ENCODE measurements at places on chromosomes 1 and 21.
A peak's percentile ranks its signal among the peaks of the same experiment; 100 is the strongest.

GRCh38 chr1:151860504-151861187, 7.1 kb upstream of the THEM5 start:
- DNase-seq = no peak

GRCh38 chr1:55512466-55512865, 297.3 kb upstream of the USP24 start:
- no peak for DNase-seq

DNA sequence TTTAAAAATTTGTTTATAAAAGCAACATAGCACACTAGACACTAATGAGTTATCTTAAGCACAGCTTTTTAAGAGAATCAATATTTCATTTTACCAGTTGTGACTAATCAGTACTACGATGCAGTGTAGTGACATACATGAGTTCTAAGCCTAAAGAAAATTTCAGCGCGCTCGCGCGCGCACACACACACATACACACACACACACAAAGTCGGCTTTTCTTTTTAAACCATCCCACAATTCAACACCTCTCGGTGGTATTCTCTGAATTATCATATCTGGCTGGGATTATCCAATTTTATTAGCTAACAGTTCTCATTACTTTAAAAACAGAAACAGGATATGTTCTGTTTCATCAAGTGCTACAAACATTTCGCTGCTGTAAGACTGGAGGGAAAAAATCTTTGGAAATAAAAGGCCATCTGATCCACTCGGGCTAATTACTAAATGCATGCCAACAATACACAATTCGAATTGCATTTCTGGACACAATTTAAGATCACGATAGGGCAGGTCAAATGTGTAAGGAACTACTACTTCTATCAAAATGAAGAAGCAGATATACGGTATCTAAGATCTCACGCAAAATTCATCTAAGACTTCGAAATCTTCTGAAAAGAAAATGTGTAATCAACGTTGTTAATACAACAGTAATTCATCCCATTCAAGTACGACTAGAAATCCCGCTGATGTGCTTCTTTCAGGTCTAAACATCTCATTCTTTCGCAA, 1.2 kb downstream of the TUT4 start:
- DNase-seq = peak; percentile 68

DNA sequence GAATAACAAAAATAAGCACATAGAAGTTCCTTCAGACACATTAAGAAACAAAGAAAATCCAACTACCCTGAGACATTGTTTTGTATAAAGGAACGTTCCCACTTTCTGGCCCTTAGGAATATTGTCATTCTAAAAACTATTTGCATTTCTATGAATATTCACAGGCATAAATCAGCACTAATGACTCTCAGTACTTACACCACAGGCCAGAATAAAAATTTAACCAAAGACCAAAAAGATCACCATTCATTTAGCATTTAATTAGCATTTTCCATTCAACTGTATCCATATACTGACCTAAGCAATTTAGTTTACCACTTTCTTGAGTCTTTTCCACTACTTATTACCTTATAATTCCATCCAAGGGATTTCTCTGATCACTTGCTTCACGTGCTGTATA, 75.4 kb downstream of the TTLL7 start:
- no peak for DNase-seq

DNA sequence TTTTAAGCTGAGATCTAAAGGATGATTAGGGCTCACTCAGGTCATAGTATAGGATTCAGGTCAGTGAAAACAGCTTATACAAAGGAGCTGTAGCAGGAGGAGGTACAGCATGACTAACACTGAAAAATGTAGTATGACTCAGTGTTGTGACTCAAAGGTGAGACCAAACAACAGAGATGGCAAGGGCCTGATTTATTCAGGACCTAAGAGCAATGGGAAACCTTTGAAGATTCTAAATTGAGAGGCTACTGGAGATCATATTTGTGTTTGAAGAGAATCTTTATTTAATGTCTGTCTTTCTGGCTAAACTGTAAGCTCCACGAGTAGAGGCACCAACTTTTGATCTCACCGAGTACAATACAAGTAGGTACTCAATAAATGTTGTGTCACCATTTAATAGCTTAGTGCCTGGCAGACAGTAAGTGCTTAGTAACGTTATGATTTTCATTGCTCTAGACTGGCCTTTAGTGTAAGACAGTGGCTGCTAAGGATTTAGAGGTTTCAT, 43.5 kb downstream of the PRKAA2 start:
- DNase-seq = no peak

DNA sequence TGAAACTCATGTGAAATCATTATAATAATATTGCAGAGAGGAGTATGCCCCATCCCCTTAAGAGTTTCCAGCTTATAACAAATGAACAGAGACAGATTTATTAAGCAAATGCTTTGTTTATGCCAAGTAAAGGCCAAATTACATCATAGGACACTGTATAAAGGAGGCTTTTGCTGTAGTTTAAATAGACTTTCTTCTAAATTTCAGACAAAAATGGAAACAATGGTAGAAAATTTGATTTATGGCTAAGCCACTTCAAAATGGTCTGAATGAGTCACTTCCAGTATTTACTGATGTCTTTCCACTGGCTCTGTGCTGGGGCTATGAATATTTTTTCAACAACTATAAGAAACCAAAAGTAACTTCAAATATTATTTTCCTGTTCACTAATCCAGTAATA, 81.1 kb upstream of the ST6GALNAC5 start:
- no peak for DNase-seq

GRCh38 chr1:116871779-116872146, 38.0 kb upstream of the PTGFRN start:
- DNase-seq = no peak

GRCh38 chr1:178682429-178682828, 42.6 kb upstream of the RALGPS2 start:
- DNase-seq = no peak

DNA sequence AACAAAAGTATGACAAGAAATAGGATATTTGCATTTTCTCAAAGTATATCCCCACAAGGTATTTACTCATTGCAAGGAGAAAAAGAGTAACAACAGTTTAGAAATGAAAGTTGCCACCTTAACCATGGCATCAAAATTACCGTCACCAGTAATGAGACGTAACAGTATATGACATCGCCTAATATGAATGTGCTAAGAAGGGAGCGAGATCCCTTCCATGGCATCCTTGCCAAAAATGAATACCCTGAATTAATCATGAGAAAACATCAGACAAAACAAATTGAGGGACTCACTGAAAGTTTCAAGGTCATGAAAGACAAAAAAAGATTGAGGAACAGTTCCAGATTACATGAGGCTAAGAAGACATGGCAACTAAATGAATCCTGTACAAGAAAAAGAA, 78.9 kb upstream of the MROH9 start:
- no peak for DNase-seq

DNA sequence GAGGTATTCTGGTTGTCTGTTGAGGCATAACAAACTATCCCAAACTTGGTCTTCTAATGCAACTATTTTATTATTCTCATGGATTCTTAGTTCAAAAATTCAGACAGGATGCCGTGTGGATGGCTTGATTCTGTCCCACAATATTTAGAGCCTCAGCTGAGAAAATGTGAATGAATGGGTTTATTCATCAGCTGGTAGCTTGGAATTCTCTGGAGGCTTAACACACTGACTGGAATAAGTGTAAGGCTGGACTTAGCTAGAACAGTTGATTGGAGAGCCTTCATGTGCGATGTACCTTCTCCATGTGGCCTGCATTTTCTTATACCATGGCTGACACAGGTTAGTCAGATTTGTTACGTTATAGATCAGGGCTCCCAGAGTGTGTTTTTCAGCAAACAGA, 30.8 kb downstream of the TNNI3K start:
- no peak for DNase-seq

- DNase-seq = no peak
Measured at GRCh38 chr1:223750730-223751570, 38.6 kb downstream of the CAPN2 start.

DNA sequence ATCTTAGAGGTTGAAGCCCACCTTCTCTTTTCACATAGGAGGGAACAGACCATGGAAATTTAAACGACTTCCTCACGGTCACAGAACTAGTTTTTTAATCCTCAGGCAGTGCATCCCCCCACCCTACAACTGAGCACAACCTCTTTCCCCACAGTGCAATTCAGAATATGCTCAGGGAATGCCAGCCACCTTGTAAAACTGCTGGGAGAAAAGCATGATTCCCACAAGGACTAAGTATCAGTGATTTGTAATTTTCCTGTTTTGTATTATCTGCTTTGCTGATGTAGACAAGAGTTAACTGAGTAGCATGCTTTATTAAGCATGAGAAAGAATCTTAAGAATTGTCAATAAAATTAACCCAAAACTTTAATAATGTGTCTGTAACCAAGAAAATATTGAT, 23.8 kb downstream of the TMEM50A start:
- no peak for DNase-seq

GRCh38 chr1:168867941-168868634, 139.1 kb upstream of the DPT start:
- peak; percentile 21 for DNase-seq

DNA sequence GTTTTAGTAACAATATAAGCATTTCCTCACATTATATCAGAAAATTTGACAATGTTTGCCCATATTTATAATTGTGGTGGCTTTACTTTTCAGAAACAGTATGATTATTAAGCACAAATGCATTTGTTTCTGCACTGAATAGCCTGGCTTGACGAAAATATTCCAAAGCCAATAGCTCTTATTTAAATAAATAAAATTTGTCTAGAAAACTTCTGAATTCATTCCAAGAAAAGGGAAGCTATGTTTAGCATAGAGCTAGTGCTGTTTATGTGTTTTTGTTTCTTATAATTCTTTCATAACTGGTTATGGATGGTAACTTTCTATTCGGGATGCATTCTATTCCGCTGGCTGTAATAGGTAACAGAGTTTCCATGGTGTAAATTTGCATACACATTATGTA, 268.6 kb downstream of the PTBP2 start:
- DNase-seq = no peak

DNA sequence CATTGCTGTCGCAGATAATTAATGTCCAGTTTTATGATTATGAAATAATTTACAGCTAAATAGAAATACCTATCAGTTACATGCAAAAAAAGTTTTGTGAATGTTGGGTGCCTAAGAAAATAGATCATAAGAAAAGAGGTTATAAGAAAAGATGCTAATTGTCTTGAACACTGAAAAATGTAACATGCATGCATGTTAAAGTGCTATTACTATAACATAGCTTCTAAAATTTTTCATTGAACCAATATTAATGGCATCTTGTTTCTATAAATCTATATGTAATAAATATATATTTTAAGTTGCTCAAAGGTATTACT, 35.5 kb upstream of the SCYL3 start:
- DNase-seq = no peak

DNA sequence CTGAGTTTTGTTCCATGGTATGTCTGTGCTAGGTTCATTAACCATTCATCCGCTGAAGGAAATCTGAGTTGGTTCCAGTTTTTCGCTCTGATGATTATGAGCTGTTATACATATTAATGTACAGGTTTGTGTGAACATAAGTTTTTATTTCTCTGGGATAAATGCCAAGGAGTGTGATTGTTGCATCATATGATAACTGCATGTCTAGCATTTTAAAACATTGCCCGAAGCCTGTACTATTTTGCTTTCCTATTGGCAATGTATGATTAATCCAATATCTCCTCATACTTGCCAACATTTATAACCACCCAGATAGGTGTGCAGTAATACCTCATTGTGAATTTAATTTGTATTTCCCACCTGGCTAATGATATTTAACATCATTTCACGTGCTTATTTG, 322.7 kb downstream of the ZNF326 start:
- DNase-seq = no peak

DNA sequence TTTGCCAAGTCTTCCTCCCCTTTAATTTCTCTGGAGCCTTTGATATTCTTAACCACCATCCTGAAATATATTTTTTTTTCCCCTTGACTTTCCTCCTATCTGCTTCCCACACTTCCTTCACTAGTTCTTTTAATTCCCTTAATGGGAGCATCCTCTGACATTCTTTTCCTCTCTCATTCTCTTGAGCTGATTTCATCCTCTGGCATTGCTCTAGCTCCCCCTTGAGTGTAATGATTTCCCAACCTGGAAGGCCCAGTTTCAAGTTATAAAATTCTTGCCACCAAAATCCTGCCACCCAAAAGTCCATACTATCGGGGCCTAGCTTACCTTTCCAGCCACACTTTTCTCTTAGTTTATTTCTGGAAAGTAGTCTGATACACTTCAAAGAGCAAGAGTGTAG, 39.5 kb upstream of the UBE2U start:
- no peak for DNase-seq

DNA sequence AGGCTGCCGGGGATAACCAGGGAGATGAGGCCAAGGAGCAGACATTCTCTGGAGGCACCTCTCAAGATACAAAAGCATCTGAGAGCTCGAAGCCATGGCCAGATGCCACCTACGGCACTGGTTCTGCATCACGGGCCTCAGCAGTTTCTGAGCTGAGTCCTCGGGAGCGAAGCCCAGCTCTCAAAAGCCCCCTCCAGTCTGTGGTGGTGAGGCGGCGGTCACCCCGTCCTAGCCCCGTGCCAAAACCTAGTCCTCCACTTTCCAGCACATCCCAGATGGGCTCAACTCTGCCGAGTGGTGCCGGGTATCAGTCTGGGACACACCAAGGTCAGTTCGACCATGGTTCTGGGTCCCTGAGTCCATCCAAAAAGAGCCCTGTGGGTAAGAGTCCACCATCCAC, 19.4 kb upstream of the SH3D21 start:
- no peak for DNase-seq

GRCh38 chr1:247115141-247115510, 11.0 kb upstream of the ZNF669 start:
- DNase-seq = no peak

GRCh38 chr1:154824179-154825000, 45.7 kb downstream of the KCNN3 start:
- DNase-seq = no peak

DNA sequence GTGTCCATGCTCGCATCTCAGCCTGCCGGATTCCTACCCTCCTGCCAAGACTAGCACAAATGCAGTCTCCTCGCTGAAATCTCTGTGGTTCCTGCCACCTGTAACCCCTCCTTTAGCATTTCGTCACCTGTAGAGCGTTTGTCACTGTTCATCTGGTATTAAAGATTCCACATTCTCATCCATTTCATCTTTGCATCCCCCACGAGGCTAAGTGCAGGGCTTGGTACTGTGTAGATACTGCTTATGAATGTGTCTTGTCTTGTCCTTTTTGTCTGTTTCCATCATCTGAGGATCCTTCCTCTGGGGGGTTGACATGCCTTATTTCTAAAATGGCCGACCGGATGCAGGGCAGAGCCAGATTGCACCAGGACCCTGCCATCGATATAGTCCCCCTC, 53.7 kb upstream of the DNAJC6 start:
- DNase-seq = no peak

- DNase-seq = no peak
Measured at GRCh38 chr1:57218487-57219079, 205.3 kb downstream of the DAB1 start.

GRCh38 chr1:187892683-187893039, 1063.9 kb downstream of the PLA2G4A start:
- no peak for DNase-seq

GRCh38 chr1:3011631-3012455, 9.4 kb upstream of the ACTRT2 start:
- no peak for DNase-seq

GRCh38 chr1:232476538-232476950, 153.4 kb downstream of the SIPA1L2 start:
- DNase-seq = no peak

- peak; percentile 5 for DNase-seq
Measured at GRCh38 chr1:22851517-22851916, 121.1 kb downstream of the LACTBL1 start.

- DNase-seq = peak; percentile 51
Measured at GRCh38 chr21:43611598-43612369, 47.5 kb downstream of the HSF2BP start.
